COR-L47 (cell line): ENCODE measurements at places on chromosomes 6 and 20.

GRCh38 chr20:58852543-58853271, at the start of gene GNAS:
GNAS (plus strand) TSS chr20:58852716.
- no peak for DNase-seq

GRCh38 chr6:44500074-44500473, 112.6 kb downstream of the CDC5L start:
- DNase-seq = no peak

DNA sequence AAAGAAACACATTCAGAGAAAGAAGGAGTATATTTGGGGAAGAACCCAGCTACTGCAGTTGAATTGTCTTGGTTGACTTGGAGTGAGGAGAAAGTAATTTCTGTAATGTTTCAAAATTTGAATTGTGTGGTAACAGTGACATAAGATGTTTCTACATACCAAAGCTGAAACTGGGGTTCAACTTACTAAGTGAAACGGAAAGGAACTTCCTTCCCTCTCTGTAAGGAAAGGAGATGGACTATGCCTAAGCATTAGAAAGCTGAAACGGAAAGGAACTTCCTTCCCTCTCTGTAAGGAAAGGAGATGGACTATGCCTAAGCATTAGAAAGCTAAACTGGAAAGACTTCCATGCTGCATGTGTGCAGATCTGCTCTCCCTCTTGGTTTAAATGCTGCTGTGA, 46.0 kb downstream of the HUS1B start:
- DNase-seq = no peak

GRCh38 chr6:90739802-90740201, 152.9 kb upstream of the MAP3K7 start:
- DNase-seq = no peak

DNA sequence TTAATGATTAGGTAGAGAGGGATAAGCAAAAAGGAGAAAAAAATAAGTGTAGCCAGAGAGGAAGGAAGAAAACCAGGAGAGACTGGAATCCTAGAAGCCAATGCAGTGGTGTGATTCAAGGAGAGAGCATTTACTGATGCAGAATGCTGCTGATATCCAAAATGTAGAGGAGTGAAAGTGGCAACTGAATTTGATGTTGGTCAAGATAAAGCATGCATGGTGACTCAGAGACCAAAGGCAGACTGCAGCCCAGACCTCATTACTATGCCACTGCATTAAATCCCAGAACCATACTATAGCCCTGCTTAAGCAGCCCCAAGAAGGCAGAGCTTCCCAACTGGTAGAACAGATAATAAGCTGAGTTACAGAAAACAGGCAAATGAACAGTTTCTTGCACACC, 15.8 kb downstream of the KLHL32 start:
- no peak for DNase-seq

GRCh38 chr6:118739696-118740353, 88.4 kb upstream of the CEP85L start:
- DNase-seq = no peak

DNA sequence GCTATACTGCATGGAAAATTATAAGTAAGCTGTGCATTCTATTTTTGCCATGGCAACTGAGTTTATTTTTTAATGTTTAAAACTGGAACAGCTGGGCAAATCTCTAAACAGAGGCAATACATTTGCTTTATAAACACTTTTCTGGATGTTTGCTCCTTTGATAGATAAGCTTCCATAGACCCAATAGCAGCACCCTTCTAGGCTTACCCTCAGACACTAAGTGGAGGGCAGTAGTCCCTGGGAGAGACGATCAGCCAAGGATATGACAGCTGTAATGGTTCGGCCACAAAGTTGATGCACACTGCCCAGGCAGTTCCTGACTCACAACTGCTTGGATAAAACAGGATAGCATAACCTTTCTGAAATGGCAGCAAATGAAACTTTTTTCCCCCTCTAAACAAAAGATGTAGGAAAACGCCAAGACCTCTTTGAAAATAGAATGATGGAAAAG, 8.5 kb upstream of the MRPS10 start:
- DNase-seq = no peak

- no peak for DNase-seq
Measured at GRCh38 chr20:34124469-34125249, 12.6 kb upstream of the EIF2S2 start.

DNA sequence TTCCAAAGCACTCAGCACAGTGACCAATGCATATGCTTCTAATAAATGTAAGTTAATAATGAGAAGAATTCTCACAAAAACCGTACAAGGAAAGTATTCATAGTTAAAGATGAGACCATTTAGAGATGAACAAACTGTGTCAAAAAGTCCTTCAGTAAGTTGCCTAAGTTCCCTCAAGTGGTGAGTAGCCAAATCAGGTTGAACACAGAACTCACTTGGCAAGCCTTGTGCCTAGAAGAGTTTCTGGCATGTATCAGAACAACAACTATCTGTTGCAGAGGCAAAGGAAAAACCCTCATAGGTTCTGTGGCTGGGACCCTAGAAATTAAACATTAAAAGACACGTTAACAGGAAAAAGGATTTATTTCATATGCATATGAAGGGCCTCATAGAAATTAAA, 129.6 kb upstream of the DOK5 start:
- DNase-seq = no peak

GRCh38 chr20:19867074-19867473, 109.0 kb downstream of the RIN2 start:
- DNase-seq = no peak

DNA sequence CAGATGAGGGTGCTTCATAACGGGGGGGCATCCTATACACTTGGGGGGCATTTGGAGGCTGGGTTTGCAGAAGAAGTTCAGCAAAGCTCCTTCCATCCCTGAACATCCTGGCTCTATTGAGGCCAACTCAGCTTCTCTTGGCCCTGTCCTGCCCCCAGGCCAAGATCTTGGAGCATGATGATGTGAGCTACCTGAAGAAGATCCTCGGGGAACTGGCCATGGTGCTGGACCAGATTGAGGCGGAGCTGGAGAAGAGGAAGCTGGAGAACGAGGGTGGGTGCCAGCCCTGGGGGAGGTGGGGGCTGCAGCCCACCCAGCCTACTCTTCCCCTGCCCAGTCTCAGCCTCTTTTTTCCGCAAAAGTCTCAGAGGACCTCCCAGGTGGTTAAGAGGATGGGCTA, 17.2 kb downstream of the GDAP1L1 start:
- no peak for DNase-seq

DNA sequence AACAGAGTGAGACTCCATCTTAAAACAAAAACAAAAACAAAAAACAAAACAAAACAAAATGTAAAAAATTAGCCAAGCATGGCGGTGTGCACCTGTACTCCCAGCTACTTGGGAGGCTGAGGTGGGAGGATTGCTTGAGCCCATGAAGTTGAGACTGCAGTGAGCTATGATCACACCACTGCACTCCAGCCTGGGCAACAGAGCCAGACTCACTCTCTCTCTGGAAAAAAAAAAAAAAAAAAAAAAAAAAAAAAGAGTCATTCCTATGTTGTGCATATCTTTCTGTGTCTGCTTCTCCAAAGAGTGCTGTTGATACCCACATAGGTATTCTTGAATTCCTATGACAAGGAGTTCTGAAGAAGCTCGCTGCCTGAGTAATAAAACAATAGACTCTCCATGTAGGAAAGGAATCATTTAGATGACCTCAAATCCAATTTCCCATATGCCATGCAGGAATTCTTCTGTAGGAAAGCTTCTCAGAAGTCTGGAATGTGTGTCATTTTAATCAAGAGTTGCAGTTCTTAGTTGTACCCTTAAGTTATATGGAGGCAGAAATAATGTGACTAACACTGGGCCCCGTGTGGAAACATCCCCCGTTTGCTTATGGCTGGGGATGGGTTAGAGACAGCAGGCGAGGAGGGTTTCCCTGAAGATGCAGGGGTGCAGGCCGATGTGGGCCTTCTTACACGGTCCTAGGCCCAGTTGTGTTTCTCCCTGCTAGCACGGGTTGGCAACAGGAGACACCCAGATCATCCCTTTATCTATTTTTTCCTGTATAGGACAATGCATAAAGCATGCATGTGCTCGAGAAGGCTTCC, 79.4 kb downstream of the ZDHHC14 start:
- DNase-seq = no peak

GRCh38 chr20:20410678-20411077, 42.8 kb downstream of the INSM1 start:
- DNase-seq = peak; percentile 72

DNA sequence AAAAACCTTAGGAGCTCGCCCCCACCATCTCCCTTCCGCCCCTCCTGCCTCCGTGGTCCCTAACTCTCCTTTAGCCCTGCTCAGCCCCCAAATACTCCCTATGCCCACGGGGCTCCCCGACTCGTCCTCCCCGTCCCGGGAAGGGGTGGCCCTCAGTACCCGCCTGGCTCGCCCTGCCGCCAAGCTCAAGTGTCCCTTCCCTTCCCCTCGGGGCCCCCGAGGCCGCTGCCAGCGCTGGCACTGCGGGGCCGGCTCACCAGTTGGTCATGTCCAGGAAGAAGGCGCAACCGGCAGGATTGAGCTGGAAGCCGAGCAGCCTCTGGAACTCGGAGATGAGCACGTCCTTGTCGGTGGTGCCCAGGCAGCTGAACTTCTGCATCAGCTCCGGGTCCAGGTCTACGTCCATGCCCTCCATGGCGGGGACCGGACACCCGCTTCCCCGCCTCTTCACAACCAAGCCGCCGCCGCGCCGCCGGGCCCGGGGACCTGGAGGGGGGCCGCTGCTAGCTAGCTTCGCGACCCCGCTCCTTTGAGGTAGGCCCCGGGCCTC, 303 bp downstream of the ILRUN start:
- DNase-seq = peak; percentile 31

DNA sequence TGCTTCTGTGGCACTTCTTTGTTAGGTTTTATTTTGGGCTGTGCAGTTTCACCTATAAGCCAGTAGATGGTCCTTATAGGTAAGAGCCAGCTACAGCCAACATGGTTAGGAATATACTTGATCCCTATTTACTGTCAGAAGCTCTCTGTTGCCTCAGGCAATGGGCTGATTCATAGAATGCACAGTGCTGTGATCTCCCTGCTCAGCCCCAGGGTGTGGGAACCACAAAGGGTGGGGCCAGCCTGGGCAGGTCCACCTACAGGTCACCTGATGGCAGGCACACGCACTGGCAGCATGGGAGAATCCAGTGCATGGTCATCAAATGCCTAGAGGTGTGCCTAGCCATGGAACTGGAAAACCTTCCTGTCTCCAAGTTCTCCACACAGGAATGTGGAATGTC, 191.9 kb downstream of the MOXD1 start:
- no peak for DNase-seq

DNA sequence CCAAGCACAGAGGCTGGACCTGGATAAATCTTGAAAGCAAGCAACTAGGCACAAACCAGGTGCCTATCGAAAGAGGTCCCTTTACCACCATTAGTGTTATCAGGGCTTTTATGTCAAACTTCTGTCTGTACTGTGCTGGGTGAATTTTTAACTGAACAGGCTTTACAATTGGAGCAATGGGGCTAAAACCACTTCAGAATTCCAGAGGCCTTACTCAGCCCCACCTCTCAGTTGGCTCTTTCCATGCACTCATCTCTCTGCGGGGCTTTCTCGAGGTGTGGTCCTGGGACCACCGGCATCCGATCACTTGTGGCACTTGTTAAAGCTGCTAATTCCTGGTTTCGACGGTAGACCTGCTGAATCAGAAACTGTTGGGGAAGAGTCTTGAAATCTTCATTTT, 232.5 kb downstream of the SOX4 start:
- DNase-seq = no peak

DNA sequence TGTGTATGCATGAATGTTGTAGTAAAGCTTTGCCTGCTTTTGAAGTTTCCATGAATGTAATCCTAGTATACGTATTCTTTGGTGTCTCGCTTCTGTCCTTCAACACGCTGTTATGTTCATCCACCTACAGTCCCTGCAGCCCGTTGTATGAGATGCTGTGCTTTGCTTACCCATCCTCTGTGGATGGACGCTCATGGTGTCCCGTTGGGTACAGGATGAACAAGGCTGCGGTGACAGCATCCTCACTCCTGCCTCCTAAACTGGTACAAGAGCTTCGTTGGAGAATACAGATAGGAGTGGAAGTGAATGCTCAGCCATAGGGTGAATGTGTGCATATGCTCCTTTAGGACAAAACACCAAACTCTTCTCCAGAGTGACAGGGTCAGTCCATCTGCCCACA, 366.2 kb downstream of the ZFAND3 start:
- DNase-seq = no peak
